ENCODE measurements at places on chromosomes 7 and 10.

GRCh38 chr7:44265728-44266127, 59.7 kb downstream of the CAMK2B start:
- DNase-seq = no peak

- DNase-seq = no peak
Measured at GRCh38 chr7:125450749-125451148, 521.1 kb upstream of the POT1 start.

DNA sequence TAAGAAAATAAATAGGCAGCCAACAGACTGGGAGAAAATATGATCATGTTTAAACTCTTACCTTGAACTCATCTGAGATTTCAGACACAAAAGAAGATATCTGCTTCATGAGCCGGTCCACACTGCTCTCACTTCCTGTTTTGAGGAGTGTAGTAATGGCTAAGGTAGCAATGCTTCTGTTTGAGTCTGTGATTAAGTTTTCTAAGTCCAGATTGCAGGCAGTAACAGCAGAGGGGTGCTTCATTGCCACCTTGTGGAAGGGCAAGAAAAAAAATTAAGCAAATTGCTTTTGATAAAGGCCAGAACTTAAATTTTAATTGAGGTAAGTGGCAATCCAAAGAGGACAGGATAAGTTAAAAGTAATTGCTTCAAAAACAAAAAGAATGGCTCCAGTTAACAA, 69.1 kb downstream of the MEST start:
- DNase-seq = peak; percentile 7

- DNase-seq = no peak
Measured at GRCh38 chr10:112382515-112383235, 8.8 kb downstream of the ACSL5 start.

- no peak for DNase-seq
Measured at GRCh38 chr10:14953424-14954000, 384 bp downstream of the DCLRE1C start.

DNA sequence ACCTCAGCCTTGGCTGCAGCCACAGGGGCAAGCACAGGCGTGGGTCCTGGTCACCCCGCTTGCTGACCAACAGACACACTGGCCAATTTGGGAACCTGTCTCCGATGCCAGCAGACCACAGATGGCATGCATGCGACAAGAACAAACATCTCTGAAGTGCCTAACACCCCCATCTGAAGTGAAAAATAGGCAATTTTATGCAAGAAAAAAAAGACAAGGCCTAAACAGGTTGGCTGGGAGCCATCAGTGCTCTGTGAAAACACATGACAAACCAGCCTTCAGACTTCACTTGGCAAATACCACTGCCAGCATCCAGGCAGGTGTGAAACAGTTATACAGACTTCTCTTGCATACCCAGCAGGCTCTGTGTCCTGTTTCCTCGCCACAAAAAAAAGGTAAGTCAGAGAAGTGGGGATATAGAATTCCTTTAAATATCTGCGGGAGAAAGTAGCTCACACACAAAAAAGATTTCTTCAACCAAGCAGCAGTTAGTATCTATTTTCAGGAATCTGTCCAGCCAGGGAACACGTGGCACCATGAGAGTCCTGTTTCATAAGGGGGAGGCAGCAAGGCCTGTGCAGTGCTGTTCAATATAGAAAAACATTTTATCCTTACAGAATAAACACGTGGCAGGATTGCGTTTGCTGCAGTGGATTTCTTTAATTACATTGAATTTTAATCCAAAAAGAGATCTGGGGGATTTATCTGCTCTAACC, 293.4 kb upstream of the MKLN1 start:
- DNase-seq = peak; percentile 69
